Stimulated activated CD4-positive, alpha-beta T cell treated with anti-CD3 and anti-CD28 coated beads, Interleukin-1b, Interleukin-23, amount 100 ng/mL, for 24 hours (primary cell): ENCODE measurements at places on chromosomes 6 and 20.
A peak's percentile ranks its signal among the peaks of the same experiment; 100 is the strongest.

- DNase-seq, result no peak
Observed at GRCh38 chr6:147297663-147298316, 93.6 kb downstream of the STXBP5 start.

GRCh38 chr6:219641-220198 lies 72.6 kb upstream of the DUSP22 start:
- DNase-seq, result no peak

DNA sequence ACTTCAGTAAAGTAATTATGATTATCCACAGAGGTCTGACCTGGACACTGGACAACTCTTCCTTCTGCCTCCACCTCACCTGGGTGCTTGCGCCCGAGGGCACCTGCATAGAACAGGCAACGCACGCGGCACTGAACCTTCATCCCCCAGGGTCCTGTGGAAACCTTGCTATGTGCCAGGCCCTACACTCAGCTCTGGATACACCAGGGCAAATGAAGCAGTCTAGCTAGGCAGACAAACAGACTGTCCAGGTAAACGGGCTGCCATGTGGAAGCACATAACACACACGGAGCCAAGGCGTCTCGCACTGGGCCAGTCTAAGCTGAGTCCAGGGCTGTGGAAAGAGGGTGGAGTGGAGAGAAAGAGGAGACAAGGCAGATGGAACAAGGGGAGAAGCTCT lies 109.3 kb upstream of the AFDN start:
- DNase-seq, result no peak

DNA sequence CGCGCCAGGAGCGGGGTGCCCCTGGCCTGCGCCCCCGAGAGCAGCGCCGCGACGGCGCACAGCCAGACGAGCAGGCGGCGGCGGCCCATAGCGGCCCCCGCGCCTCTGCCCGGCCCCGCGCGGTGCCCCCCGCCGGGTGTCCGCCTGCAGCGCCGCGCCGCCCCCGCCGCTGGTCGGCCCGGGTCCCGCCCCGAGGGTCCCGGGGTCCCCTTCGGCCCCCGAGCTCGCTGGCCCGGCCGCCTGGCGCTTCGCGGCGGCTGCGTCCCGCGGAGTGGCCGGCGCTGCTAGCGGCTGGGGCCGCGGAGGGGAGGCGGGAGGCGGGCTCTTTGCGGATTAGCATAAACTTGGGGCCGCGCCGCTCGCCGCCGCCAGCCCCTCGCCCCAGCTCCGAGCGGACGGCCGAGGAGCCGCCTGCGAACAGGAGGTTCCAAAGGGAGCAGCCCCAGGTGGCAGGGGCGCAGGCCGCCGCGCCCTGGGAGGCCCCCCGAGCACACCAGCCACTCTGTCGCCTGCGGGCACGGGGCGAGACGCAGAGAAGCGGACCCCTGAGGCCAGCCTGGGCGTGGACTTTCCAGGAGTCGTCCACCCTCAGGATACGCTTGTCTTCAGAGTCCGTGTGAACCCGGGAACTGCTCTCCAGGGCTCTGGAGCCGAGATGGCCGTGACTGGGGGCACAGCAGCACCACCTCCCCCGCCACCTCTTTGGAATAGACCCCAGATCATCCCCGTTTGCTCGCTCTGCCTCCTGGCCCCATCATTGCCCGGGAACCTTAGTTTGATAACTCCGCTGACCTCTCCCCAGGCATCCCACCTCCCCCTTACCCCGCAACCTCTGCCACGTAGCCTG lies at the start of gene EMILIN3:
EMILIN3 (minus strand) TSS at position 273 of the 847 bp plus-strand sequence; CDS start at position 89, 184 bp downstream.
- no peak for DNase-seq

DNA sequence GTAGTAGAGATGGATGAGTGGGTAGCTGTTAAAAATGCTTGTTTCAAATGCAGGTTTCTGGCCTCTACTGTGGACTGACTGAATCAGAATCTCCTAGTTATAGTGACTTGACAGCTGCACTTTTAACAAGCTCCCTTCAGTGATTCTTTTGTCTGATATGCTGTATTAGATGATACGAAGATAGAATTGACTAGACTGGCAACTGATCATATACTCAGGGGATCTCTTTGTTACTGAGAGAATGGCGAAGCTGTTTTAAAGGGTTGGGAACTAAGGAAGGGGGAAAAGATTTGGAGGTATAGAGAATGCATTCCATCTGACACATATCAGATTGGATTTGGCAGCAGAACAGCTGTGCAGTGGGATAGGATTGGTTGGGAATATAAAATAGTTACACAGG lies 7.0 kb downstream of the ENPP4 start:
- DNase-seq, result no peak

DNA sequence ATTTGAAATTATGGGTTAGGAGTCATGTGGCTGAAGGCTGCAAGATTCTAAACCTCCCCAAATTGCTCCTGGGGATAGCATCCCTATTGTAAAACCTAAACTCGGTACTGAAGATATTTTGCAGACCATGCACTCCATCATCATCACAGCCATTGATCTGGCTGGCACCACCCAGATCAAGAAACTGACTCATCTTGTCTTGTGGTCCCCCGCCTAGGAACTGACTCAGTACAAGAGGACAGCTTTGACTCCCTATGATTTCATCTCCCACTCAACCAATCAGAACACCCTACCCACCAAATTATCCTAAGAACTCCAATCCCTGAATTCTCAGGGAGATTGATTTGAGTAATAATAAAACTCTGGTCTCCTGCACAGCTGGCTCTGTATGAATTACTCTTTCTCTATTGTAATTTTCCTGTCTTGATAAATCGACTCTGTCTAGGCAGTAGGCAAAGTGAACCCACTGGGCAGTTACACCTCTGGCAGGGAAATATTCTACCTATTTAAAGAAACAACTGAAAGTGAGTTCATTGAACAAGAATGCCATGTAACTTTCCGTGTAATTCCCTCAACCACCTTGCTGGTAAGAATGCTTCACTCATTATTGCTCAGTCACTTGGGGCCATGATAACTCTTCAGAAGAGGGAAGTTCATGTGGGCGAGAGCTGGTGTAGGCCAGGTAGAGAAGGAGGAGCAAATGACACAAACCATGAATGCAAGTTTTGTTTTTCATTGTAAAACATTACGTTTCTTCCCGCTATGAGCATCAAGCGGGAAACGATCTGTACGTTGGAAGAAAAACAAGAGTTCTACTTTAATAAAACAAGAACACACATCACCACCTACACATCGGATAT lies 602.9 kb upstream of the ARID1B start:
- DNase-seq, result peak; percentile 7

- DNase-seq, result no peak
Observed at GRCh38 chr20:16432466-16433292, 140.6 kb downstream of the KIF16B start.

DNA sequence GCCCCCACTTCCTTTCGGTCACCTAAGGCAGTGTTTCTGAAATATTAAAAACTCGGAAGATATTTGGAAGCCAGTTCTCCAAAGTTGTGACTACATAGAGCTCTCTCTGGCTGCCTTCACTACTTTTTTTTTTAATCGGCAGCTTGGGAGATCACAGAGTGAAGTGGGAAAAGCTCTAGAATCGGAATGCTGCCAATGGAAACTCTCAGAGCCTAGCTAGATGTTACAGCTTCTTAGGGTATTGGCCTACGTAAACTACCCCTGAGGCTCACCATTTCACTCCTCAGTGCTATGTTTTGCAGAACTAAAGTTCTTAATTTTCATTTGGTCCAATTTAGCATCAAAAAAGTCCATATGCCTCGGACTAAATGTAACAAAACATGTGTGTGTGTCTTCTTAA lies 14.5 kb downstream of the SERPINB1 start:
- no peak for DNase-seq

GRCh38 chr6:167569041-167569805 lies 244.3 kb downstream of the TTLL2 start:
- DNase-seq, result no peak

GRCh38 chr6:32796848-32797776 lies 19.7 kb downstream of the HLA-DOB start:
- peak; percentile 79 for DNase-seq

GRCh38 chr20:31542201-31542842 lies 28.1 kb downstream of the HM13 start:
- DNase-seq, result no peak

DNA sequence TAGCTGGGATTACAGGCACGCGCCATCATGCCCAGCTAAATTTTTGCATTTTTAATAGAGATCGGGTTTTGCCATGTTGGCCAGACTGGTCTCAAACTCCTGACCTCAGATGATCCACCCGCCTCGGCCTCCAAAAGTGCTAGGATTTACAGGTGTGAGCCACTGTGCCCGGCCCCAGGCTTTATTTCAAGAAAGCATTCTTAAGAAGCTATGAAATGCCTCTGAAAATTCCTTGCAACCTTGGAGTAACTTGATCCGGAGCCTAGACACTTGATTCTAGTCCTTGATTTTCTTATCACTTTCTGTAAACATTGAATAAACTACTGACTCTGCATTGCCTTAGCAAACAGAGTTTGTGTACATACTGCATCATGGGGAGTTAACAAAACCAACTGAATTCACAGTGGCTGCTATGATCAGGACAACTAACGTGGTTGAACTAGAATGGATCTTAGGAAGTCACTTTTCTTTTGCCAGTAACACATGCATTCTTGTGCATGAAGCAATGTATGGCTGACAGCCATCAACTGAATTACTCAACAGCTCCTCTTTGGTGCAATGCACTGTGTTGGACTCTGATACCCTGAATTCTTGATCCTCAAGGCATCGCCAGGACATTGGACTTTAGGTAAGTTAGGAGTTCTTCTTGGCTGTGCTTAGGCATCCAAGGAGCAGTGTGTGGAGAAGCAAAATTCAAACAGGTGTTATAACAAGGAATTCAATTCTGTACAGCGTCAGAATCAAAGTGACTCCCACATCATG lies 102.8 kb upstream of the TMEM170B start:
- no peak for DNase-seq

- no peak for DNase-seq
Observed at GRCh38 chr6:89475634-89476033, 42.7 kb downstream of the ANKRD6 start.

DNA sequence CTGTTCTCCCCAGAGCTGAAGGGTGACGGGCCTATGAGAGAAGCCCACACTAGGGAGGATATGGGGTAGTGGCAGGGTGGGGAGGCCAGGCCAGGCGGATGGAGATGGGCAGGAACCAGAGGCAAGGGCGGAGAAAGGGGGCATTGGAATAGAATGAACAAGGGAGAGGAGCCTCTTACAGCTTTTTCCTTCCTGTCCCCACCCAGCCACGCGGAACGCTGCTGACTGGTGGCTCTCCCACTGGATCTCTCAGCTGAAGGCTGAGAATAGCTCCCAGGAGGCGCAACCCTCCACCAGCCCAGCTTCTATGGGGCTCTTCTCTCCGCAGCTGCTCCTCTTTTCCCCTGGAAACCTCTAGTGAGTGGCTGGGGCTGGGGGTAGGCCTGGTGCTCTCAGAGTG lies 10.8 kb downstream of the DLK2 start:
- DNase-seq, result no peak

GRCh38 chr6:163405412-163406309 lies 8.9 kb upstream of the QKI start:
- no peak for DNase-seq

DNA sequence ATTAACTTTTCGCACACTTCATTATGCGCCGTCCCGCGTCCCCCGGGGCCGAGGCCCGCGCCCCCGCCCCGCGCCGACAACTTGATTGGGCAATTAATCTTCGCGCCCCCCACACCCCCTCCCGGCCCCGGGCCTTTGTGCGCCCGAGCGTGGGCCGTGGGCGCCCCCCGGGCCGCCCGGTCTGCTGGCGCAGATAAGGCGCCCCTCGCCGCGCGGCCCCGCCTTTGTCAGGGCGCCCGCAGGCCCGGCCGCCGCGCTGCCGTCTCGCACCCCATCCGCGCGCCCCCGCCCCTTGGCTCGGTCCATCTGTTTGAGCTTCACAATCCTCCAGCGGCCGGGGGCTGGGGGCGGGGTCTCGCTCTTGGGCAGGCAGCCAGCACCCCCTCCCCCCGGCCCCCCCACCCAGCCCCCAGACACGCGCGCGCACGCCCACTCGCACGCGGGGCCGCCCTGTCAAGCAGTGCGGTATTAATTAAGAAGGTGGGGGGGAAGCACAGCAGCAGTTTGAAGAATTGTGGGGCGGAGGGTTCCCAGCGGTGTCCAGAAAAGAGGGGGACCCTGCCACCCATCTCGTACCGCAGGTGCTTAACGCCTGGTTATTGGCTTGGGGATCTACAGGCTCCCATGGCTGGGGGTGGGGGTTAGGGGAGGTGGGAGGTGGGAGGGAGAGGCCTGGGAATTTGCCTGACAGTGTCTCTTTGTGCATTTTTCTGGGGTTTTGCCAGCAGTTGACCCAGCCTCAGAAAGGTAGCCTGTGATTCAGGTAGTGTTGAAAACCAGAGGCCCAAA lies 34.6 kb upstream of the SCRT2 start:
- DNase-seq, result no peak

DNA sequence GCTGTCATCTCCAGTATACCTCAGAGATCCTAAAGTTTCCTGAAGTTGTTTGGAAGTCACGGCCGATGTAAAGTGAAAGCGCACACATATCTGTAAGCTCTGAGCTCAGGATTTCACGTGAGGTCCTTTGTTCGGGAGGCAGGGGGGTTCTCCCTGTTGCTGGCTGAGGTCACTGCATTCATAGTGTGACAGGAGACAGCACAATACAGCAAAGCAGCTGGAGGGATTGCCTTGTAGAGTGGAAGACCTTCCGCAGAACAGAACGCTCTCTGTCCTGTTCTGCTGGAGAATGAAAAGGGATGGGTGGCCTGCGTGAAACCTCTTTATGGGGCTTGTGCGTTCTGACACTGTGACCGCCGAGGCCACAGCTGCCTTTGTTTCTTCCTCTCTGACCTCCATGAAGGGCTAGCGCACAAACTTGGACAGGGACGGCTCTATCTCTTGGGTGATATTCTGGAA lies 13.4 kb upstream of the SERPINB1 start:
- no peak for DNase-seq

DNA sequence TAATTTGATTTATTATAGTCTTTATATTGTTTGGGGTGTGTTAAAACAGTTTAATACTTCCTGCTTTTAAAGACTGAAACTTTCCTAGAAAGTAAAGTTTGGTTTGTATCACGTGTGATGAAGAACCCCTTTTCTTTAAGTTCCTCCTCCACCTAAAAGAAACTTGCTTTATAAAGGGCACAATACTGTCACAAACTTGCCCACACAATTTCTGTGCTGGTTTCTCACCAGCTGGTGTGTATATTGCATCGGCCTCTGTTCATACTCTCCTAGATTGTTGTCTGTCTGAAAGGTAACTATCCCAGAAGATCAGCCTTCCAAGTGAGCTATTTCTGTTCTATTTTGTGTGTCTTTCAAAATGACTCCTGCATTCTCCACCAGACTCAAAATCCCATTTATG lies 46.9 kb downstream of the ANKRD6 start:
- DNase-seq, result no peak

GRCh38 chr20:2230726-2231488 lies 64.9 kb upstream of the TGM3 start:
- no peak for DNase-seq
